ENCODE measurements at places on chromosomes 1 and 21. TPM values are rescaled to one million over a fixed set of nuclear protein-coding genes. Genes with fewer than 3 reads are reported as not detected.
A peak's percentile ranks its signal among the peaks of the same experiment; 100 is the strongest.

DNA sequence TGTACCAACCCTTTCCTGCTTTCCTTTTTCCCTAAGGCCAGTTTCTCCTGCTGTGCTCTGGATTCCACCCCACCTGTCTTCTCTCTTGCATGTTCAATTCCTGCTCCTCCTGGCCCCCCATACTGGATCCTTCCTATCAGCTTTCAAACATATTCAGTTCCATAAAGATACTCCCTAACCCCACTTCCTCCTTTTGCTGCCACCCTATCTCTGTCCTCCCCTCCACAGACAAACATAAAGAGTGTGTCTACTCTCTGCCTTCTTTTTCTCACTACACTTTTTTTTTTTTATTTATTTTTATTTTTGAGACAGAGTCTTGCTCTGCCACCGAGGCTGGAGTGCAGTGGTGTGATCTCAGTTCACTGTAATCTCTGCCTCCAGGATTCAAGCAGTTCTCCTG, 16.9 kb upstream of the RPF1 start:
- no peak for DNase-seq

GRCh38 chr1:50421768-50422674, 1.2 kb downstream of the DMRTA2 start:
- DNase-seq = no peak

DNA sequence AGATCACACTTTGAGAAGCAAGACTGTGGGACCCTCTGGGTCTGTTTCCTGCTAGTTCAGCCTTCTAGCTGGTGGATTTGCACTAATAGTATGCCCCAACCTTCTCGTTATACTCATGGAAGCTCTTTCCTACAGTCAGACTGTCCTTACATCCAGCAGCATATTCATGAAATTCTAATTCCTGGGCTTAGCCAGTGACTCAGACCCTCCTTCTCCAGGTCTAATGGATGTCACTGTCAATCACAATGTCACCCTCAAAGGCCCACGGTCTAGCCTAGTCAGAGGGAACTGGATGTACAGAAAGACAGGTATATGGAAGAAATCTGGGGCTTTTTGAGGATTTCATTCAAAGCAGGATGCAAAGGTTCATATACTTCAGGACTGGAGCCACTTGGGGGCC, 72.4 kb downstream of the KCNJ15 start:
- no peak for DNase-seq

The TSPAN1 gene
- 0.91 TPM for polyA plus RNA-seq

The FOXD2 gene
- 0.01 TPM for polyA plus RNA-seq

- DNase-seq = peak; percentile 72
Observed at GRCh38 chr1:167720965-167721616, 691 bp upstream of the MPZL1 start.

DNA sequence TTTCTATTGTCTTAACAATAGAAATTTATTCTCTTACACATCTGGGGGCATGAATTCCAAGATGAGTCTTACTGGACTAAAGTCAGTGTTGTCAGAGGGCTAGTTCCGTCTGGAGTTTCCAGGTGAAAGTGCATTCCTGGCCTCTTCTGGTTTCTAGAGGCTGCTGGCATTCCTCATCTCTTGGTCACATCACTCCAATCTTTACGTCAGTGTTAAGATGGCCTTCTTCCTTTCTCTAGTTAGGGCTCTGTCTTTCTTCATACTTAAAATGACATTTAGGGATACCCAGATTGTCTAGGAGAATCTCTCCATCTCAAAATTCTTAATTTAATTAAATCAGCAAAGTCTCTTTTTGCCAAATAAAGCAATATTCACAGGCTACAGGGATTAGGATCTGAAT, 13.3 kb upstream of the PDC start:
- DNase-seq = no peak
